ENCODE measurements at places on chromosomes 1 and 21. TPM values are rescaled to one million over a fixed set of nuclear protein-coding genes. Genes with fewer than 3 reads are reported as not detected.

The DNM3 gene
- 0.59 TPM for total RNA-seq

The ATP6V1G3 gene
- total RNA-seq = not detected

The NUDT4B gene
- total RNA-seq = 21.8 TPM

- no peak for DNase-seq
Measured at GRCh38 chr1:167658574-167659328, 28.7 kb downstream of the RCSD1 start.

GRCh38 chr1:226287587-226287986 is 21.4 kb downstream of the LIN9 start:
- DNase-seq = no peak
